ENCODE measurements at places on chromosomes 6 and 20.
A peak's percentile ranks its signal among the peaks of the same experiment; 100 is the strongest.

GRCh38 chr6:149881066-149881766 lies 16.7 kb downstream of the RAET1E start:
- no peak for DNase-seq

DNA sequence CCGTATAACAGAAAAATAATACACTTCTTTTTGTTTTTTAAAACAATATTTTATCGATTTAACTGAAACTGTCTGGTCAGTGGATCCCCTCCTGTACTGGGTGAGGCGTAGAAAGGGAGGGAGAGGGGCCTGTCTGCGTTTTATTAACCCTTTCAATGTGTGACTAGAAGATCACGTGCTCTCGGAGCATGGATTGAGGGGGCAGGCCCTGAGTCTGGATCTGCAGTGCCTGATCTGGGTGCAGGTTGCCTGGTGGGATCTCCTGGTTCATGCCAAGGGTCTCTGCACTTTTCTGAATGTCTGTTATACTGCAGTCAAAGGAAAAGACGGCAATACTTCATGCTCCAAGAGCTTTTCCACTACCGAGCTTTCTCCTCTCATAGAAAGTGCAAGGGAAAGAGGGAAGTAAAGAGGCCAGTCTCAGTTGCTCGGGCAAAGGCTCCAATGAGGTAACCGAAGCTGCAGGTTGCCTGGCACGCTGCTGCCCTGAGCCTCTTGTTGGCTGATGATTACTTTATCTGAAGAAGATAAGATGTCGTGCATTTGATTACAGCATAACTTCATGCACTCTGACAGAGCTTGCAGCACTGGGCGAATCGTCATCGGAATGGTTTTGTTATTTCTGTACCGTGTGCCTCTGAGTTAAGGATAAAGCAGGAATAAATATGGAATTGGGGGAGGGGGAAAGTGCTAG lies 167.5 kb upstream of the PMEPA1 start:
- no peak for DNase-seq

- DNase-seq = no peak
Observed at GRCh38 chr6:18473755-18474154, 86.6 kb downstream of the RNF144B start.

GRCh38 chr20:1474817-1475603 lies 8.4 kb upstream of the NSFL1C start:
- peak; percentile 54 for DNase-seq

DNA sequence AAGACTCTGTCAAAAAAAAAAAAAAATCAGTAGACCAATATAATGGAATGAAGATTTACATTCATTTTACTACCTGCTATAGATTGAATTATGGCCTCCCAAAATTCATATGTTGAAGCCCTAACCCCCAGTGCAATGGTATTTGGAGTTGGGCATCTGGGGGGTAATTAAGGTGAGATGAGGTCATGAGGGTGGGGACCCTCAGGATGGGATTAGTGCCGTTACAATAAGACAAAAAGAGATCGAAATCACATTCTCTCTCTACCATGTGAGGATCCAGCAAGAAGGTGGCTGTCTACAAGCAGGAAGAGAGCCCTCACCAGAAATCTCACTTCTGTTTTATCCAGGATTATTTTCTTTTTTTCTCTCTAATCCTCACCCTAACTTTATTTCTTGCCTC lies 100.6 kb upstream of the LOC128125822 start:
- DNase-seq = no peak

- no peak for DNase-seq
Observed at GRCh38 chr6:57305107-57305506, 12.3 kb upstream of the PRIM2 start.

GRCh38 chr6:103085801-103086200 lies 1692.3 kb downstream of the GRIK2 start:
- DNase-seq = no peak

DNA sequence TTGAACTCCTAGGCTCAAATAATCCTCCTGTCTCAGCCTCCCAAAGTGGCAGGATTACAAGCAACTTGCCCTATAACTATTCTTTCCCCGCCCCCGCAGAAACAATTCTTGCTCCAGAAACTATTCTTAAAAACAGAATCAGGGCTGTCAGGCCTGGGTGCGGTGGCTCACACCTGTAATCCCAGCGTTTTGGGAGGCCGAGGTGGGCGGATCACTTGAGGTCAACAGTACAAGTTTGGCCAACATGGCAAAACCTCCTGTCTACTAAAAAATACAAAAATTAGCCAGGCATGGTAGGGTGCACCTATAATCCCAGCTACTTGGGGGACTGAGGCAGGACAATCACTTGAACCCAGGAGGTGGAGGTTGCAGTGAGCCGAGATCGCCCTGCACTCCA lies 31.2 kb downstream of the SAMHD1 start:
- DNase-seq = no peak

DNA sequence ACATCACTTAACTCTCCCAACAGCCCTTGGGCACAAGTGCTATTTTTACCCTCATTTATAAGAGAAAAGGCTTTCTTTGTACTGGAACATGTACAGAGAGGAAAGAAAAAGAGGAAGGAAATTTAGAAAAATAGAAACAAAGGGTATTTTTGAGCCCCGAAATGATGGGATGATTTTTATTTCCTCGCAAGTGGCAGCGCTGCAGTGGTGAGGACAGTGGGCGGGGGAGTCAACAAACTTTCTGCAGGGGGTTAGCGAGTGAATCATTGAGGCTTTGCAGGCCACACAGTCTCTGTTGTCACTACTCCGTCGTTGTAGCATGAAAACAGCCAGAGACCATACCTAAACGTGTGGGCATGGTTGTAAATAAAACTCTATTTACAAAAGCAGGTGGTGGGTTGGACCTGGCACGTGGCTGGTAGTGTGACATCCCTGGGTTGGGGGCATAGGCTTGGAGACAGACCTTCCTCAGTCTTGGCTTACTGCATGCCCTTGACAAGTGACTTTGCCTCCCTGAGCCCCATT lies 25.5 kb upstream of the OCSTAMP start:
- peak; percentile 77 for DNase-seq

- no peak for DNase-seq
Observed at GRCh38 chr6:14084388-14084787, 33.2 kb upstream of the CD83 start.

DNA sequence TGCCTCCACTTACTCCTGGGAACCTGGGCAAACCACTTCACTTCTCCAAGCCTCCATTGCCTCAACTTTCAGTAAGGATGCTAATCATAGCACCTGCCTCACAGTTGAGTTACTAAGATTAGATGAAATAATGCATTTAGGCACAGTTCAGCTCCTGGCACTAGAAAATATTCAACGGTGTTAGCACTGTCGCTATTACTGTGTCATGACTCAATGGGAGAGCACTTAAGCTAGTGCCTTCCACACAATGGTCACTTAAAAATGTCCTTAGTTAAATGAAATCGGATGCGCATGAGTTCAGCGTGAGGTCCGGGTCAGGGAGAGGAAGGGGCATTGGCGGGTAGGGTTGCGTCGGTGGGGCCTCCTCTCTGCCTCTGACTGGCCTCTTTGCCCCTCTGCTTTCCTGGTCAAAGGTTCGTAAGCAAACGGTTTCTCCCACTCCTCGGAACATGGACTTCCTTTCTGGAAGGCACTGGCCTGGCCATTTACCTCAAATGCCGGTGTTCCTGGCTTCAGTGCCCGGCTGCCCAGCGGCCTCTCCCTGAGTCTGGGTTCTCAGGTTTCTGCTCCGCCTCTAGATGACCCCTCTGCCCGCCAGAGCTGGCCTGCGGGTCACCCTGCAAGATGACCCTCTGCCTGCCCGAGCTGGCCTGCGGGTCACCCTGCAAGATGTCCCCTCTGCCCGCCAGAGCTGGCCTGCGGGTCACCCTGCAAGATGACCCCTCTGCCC lies 123.8 kb upstream of the QKI start:
- DNase-seq = no peak

- no peak for DNase-seq
Observed at GRCh38 chr6:127201321-127201720, 65.3 kb upstream of the RNF146 start.
